ENCODE measurements at places on chromosomes 2 and 18.

DNA sequence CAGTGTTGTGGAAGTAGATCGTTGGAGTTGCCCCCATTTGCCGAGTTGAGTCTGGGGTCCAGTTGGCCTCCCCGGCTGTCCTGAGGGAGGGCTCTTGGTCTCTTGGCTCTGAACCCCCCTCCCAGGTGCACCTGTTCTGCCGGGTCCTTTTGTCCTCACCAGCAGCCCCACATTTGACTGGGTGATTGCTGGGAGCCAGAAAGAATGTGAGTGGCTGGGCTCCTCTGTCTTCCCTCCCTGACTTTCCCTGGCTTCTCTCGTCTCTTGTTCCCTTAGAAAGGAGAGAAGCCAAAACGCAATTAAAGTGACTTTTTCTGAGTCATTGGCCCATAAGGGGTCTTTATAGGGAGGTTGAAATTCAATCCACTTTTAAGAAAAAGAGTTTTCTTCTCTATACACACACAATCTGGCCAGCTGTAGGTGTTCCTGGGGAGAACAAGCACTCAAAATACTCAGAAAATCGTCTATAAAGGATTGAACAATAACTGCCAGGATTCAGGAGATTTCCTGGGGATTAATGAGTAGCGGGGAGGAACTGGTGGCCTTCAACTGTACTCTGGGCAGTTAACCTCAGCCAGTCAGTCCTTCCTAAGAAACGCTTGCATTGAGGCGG, 131.0 kb downstream of the TMEM182 start:
- DNase-seq: no peak

DNA sequence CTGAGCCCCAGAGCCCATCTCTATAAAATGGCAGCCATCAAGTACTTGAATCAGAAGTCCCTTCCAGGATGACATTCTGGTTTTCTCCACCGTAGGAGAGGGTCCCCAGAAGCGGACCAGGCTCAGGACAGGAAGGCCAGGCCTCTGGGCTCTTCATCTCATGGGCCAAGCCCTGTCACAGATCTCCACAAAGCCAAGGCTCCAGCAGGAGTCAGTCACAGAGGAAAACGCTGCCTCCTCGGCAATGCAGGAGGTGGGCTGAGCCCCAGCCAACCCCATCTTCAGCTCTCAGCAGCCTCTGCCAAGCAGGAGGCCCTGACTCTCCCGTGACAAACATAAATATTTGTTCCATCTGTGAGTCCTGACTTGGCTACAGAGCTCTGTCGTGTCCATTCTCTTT, 39.4 kb upstream of the GPAT2 start:
- DNase-seq: no peak

DNA sequence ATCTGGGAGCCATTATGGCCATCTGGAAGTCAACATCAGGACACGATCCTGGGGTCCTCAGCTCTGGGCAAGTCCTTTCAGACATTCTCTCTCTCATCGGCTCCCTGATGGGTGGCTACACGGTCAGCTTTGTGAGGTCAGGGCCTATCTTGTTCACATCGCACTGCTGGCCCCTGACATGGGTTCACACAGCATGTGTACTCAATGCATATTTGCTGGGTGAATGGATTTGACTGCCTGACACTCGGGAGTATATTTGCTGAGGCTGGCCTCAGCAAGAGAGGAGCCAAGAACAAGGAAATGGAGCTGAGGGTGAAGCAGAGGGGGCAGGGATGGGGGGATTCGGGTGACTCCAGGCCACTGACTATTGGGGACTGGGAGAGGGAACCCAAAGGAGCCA, 50.5 kb downstream of the SLC4A5 start:
- no peak for DNase-seq

- DNase-seq: no peak
These were observed 62.6 kb upstream of the ALPP start for GRCh38 chr2:232315923-232316299.

- DNase-seq: no peak
These were observed 670.7 kb upstream of the ZNF804A start for GRCh38 chr2:183927406-183928325.

GRCh38 chr2:45856391-45857274, 205.2 kb downstream of the PRKCE start:
- DNase-seq: no peak

DNA sequence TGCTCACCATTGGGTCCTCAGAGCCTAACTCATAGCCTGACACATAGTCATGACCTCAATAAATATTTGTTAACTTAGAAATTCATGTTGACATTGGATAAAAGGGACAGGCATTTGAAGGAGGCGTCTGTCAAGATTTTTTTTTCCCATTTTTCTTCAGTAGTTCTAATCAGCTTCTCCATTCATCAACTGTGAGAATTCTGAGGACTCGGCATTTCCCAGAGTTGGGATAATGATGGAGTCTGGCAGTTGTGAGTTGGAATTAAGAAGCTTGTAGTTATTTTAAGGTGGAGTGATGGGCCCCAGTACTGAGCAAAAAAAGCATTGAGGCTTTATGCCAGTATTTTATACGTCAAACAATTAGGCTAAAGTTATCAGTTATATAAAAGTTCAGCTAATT, 4.6 kb downstream of the SPATS2L start:
- DNase-seq: peak; percentile 37

DNA sequence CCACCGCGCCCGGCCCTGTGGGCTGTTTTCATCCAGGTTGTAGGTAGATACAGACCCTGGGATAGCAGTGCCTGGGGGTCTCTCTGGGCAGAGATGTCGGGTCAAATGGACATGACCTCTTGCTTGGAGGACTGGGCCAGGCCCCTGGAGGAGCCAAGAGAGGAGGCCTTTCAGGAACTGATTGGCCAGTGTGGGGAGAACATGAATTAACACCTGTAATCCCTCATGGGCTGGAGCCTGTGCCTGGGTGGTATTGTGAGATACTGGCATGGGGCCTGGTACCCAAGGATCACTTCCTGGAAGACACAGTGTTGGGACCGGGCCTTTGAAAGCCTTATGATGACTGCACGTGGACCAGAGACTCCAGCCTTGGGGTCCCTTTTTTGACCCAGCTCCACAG, 158.7 kb upstream of the SKOR2 start:
- DNase-seq: no peak

GRCh38 chr2:191391171-191391570, 146.0 kb downstream of the MYO1B start:
- DNase-seq: no peak

DNA sequence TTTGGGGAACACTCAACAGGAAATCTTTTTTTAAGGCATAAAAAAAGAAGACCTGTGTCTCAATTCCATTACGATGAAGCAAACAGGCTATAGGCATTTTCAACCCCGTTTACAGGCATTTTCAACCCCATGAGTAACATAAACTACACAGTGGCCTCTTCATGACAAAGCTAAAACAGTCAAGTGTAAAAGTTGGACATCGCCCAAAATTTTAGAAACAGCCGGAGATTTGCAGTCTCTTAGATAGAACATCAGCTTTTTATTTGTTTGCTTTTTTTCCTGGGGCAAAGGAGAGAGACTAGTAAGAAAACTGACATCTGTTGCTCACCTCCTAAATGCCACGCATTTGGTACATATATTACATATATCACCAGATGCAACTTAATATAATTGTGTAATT, 173.7 kb downstream of the CMPK2 start:
- no peak for DNase-seq

DNA sequence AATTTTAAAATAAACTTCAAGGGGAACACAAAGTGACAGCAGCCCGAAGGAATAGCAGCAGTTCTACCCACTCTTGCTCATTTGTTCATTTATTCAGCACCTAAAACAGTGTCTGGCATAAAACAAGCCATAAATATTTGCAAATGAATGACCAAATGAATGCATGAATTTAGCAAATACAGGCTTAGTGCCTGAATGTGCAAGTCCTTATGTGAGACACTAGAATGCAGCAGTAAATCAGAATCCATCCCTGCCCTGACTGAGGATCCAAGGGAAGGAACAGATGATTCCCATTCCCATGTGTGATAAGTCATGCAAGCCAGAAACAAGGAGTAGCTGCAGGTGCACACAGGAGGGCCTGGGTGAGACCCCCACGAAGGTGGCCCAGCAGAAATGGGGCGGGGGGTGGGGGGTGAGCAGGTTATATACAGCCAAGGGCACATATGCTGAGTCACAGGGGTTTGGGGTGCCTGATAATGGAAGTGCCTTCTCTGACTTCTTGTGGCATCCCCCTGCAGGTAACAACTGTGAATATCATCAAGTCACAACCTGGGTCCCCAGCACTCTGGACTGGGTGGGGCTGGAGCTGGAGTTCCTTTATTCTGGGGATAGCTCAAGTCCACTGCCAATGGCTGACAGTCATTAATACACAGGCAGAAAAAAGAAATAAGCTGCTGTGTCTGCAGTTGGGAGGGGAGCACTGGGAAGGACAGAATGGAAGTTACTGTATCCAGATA, 311.9 kb downstream of the TXNL1 start:
- no peak for DNase-seq

GRCh38 chr18:55768255-55768654, 180.3 kb upstream of the TCF4 start:
- DNase-seq: no peak

- no peak for DNase-seq
These were observed 54.4 kb downstream of the NAPG start for GRCh38 chr18:10580215-10580614.

GRCh38 chr2:110980339-110981062, 140.2 kb upstream of the BCL2L11 start:
- DNase-seq: no peak

- no peak for DNase-seq
These were observed 1.7 kb upstream of the ONECUT2 start for GRCh38 chr18:57433482-57433881.

DNA sequence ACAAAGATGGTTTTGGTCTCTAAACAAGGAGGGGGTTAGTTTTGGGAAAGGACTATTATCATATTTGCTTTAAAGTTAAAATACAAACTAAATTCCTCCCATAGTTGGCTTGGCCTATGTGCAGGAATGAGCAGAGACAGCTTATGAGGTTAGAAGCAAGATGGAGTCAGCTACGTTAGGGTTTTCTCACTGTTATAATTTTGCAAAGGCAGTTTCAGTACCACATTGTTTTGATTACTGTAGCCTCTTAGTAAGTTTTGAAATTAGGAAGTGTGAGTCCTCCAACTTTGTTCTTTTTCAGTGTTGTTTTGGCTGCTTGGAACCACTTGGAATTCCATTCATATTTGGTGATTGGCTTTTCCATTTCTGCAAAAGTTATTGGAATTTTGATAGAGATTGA, 23.4 kb downstream of the LCLAT1 start:
- no peak for DNase-seq

GRCh38 chr2:225612636-225613035, 213.1 kb downstream of the NYAP2 start:
- DNase-seq: no peak

- DNase-seq: peak; percentile 59
These were observed 522.0 kb downstream of the SPAG16 start for GRCh38 chr2:213806125-213806726.

GRCh38 chr2:128308284-128308731, 10.4 kb downstream of the HS6ST1 start:
- DNase-seq: no peak

DNA sequence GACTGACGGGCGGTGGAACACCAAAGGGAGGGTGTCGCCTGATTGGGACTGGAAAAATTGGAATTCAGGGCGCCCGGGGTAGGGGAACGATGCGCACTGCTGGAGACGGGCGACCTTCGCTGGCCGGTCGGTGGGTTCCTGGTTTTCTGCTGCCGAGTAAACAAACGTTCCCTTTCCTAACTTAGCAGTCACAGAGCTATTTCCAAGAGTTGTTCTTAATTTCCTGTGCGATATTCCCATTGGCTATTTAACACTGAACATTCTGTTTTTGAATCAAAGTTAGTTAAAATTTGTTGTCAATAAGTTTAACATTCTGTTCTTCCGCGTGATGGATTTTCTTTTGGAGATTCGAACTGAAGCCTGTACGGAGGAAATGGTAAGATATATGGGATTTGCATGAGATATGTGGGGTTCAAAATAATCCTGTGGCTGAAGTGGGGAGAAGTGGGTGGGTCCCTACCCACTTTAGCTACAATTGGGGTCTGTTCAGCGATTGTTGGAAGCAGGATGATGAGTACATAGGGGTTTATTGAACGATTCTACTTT, 862 bp downstream of the C18orf54 start:
- DNase-seq: no peak

DNA sequence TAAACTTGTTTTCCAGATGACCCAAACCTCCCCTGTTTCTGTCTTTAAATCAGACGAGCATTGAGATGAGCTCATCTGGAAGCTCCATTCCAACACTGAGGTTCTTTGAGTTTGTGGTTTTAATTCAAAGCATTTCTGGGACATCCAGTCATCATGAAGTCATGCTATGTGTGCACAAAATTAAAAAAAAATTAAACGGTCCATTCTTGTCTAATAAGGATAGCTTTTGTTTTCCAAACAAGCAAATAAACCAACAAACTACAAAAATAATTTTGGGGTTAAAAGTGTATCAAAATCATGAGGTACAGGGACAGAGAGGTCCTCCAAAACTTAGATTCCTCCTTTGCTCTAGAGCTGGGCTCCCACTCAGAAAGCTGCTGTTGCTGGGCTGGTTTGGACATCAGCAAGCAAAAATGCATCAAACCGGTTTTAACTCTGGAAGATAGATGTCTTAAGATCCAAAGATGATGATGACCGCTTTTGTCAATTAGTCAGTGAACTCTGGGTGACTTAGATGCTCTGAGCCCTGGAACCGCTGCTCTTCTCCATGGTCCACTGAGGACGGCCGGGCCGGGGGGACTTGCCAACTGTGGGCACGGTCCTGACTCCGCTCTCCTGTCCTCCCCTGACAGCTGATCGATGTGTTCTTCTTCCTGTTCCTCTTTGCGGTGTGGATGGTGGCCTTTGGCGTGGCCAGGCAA, 65.4 kb downstream of the TRPM8 start:
- DNase-seq: no peak

DNA sequence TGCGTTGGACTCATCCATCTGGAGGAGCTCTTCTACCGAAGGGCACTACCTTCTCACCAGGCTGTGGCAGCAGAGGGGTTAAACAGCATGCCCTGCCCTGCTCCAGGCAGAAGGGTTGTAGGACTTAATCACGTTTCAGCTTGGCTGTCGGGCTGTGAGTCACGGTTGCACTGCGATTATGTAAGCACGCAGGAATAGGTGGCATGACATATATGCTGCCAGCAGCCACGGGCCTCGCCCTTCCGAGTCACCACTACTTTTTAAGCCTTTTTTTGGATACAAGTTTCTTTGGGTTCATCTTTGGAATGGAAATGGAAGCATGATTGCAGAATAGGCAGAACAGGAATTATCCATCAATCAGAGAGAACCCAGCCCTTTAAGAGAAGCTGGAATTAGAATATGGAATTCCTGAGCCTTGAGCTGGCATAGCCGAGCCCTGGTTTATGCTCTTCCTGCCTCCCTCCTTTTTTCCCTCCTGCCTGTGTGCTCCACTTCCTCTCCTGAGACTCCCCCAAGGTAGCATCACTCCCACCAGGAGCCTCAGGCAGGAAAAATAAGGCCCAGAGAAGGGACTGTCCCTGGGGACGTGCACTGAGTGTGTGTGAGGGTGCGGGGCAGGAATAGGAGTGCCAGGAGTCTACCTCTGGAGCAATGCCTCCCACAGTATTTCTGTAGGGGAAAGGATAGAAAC, 86.8 kb downstream of the SEMA4F start:
- peak; percentile 93 for DNase-seq

DNA sequence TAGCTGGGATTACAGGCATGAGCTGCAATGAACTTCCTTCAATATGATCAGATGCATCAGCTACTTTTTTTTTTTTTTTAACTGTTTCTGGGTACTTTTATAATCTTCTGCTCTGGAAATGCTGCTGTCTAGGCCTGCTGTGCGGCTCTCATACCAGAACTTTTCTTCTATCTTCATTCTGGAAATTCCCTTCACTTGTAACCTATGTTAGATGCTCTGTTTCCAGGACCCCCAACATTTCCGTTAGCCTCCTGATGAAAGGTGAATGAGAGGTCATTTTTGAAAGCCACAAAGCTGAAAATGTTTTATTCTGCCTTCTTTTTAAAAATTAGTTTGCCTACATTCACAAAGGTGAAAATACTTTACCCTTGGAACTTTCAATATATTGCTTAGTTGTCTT, 8.6 kb downstream of the AGFG1 start:
- DNase-seq: no peak

All from NCI-H82 (cell line).